ENCODE measurements at places on chromosomes 16 and 17.

- no peak for DNase-seq
Observed at GRCh38 chr16:978403-978802, 3.2 kb upstream of the SOX8 start.

DNA sequence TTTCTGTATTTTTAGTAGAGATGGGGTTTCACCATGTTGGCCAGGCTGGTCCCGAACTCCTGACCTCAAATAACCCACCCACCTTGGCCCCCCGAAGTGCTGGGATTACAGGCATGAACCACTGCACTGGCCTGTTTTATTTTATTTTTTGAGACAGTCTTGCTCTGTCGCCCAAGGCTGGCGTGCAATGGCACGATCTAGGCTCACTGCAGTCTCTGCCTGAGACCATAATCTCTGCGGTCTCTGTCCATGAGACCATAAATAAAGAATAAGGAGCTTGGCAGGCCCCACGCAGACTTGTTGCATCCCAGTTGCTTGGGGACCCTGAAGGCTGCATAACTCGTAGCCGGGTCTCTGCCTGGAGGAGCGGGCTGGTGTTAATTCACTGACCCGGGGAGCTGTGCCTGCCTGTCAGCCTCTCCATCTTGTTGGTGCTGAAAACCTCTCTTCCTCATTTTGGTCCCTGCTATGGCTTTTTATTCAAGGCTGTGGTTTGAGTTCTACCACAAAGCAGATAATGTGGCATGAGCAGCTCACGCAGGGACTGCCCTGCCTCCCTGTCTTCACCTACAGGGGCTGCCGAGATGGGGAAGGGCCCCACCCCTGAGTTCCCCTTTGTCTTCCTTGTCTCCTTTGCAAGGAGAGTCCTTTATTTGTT is 82.1 kb downstream of the MSI2 start:
- no peak for DNase-seq

DNA sequence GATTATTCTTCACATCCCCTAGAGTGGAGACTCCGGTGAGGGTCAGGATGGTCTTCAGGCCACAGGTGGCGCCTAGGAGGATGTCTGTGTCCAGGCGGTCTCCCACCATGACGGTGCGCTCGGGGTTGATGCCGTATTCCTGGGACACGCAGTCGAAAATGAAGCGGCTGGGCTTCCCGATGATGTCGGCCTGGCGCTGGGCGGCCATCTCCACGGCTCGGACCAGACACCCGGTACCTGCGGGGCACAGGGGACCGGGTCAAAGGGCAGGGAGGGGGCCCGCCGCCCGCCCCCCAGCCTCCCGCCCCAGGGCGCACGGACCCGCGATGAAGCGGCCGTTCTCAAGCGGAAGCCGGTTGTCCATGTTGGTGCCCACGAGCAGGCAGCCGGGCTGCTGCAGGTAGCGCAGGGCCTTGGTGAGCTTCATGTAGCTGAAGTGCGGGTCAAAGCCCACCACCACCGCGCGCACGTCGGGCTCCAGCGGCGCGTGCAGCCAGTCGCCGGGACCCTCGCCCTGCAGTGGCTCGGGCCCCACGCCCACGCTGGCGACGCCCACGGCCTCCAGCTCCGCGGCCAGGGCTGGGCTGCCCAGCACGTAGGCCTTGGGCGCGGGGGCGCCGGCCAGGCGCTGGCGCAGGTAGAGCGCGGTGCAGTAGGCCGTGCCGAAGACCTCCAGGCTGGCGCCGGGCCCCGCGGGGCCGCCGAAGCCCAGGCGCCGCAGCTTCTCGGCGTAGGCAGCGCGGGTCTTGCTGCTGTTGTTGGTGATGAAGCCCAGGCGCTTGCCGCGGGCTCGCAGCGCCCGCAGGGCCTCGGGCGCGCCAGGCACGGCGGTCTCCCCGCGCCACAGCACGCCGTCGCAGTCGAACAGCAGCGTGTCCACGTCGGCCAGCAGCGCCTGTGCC is 572 bp downstream of the PGP start:
- DNase-seq: no peak

- DNase-seq: no peak
Observed at GRCh38 chr17:68441070-68441770, 16.1 kb downstream of the WIPI1 start.

DNA sequence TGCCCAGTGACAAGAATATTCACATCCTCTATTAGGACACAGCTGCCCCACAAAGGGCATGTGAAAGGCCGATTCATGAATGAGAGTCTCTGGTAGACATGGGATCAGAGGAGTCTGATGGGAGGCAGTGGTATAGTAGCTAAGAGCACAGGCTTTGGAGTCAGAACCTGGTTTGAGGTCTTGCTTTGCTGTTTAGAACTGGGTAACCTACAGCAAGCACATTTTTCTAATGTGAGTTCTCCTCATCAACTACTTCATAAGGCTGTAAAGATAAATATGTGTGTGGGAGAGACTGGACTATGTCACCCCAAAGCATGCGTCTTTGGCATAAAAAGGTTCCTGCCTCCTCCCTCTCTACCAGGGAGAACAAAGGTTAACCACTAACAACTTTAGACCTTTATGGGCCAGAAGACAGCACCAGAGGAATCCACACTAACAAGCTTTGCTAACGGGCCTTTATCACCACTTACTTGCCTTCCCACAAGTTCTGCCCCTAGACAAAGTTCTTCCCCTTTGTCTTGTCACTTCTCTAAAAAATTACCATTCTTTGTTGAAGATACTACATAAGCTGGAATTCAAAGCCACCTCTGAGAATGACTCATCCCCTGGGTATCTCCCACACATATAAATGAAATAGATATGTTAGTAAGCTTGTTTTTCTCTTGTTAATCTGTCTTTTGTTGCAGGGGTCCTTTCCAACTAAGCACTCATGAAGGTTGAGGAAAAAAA is 21.1 kb downstream of the CDR2 start:
- DNase-seq: no peak

DNA sequence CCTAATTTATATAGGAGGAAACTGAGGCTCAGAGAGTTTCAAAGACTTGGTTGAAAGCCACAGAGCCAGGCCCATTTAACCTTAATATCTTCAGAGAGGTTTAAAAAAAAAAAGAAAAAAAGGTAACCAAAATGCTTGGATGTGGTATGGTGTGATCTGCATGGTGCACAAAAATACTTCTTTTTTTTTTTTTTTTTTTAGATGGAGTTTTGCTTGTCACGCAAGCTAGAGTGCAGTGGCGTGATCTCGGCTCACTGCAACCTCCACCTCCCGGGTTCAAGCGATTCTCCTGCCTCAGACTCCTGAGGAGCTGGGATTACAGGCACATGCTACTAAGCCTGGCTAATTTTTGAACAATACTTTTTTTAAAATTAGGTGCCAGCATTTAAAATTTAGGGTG is 101.8 kb downstream of the XYLT1 start:
- DNase-seq: no peak

GRCh38 chr17:29359777-29360176 is 30.4 kb upstream of the TAOK1 start:
- no peak for DNase-seq

DNA sequence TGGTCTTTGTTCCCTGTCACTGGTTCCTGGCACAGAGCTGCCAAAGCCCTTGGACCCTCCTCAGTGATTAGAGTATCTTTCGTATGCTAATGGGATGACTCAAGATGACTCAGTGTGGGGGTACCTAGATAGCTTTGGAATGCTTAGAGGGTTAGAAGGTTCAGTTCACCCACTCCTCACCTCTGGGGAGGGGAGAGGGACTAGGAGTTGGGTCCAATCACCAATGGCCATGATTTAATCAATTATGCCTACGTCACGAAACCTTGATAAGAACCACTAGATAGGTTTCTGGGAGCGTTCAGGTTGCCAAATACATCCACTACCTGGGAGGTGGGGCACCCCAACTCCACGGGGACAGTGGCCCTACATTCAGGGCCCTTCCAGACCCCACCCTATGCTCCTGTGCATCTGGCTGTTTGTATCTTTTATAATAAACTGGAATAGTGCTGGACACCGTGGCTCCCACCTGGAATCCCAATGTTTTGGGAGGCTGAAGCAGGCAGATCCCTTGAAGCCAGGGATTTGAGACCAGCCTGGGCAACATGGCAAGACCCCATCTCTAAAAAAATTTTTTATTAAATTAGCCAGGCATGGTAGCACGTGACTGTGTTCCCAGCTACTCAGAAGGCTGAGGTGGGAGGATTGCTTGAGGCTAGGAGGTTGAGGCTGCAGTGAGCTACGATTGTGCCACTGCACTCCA is 29.2 kb upstream of the LITAF start:
- DNase-seq: no peak

GRCh38 chr16:19680881-19681340 is 37.1 kb downstream of the KNOP1 start:
- no peak for DNase-seq

- no peak for DNase-seq
Observed at GRCh38 chr17:31856750-31857149, 2.3 kb downstream of the COPRS start.

All from activated T-cell treated with anti-CD3 and anti-CD28 coated beads, Interleukin-2, amount 50 U/mL, for 1 hour (primary cell).